ENCODE measurements at places on chromosomes 2 and 18.

DNA sequence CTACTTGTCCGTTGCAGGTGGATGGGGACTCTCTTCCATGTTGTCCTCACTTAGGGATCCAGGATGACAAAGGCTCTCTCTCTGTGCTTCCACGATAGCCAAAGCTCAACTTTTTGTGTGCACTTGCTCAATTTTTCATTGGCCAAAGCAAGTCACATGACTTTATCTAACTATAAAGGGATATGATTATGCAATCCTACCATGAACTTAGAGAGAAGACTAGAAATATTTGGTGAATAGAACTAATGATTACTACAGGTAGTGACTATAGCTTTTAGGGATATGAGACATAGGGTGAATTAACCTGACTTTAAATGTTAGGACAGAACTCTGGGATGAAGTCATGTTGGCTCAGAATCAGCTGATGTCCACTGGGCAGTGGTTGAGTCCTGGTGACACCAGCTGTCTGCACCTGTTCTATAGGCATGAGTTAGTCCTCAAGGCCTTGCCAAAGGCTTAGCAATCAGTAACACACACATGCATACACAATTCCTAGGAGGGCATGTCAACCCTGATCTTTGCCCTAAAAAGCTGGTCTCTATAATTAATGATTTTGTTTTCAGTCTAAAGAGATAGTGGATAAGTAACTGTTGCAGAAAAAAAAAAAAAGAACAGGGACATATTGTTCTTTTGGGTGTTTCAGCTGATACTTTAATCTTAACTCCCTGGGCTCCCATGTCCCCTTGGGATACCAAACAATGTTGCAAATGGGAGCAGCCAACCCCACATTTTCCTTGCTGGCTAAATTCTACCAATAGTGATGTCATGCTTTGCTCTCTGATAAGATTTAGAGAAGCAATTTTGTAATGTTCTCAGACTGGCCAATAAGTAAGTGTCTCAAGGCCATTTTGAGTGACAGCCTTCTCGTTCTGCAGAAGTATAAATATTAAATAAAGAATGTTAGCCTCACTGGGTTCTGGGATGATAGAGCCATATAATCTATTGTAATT, 12.5 kb upstream of the HK2 start:
- DNase-seq: no peak

- DNase-seq: no peak
Measured at GRCh38 chr2:102294802-102295489, 16.4 kb upstream of the IL1RL1 start.

GRCh38 chr18:79658366-79658765, 21.2 kb upstream of the CTDP1 start:
- DNase-seq: no peak

GRCh38 chr2:204042401-204042800, 105.8 kb downstream of the ICOS start:
- no peak for DNase-seq

DNA sequence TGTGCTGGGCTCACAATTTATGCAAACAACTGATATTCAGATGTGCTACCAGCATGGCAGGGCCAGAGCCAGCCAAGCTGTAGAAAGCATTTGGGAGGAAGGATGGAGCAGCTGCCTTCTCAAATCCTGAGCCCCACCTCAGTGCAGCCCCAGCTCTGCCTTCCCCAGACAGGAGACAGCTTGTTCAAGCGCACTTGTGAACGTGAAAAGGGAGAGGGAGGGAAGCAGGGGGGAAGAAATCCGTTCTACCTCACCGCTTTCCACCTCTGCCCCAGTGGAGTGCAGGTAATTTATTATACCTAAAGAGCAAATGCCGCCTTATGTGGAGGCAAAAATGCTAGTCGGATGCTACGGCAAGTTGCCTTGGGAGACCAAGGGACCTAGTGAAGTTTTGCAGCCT, 66.0 kb upstream of the SLC14A2 start:
- DNase-seq: no peak

DNA sequence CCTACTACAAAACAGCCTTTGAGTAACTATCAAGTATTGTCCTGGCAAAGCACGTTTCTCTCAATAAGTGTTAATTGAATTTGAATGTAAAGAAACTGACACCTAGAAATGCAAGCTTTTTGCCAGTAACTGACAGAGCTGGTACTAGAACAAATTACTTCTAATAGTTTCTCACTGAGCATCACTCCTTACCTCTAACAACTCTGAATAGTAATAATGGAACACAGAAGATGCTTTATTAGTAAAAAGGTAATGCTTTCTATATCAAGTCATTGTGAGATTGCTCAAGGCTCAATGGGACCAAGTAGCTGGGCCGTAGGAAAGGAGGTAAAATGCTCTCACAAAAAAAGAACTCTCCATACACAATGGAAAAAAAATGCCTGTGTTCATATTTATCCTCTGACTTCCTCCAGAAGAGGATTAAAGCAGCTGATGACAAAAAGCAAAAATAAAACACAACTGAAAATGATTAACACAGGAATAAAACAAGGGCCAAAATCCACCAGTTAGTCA, 11.8 kb downstream of the RASGRP3 start:
- DNase-seq: no peak

GRCh38 chr2:36670881-36671595, 25.5 kb upstream of the VIT start:
- no peak for DNase-seq

DNA sequence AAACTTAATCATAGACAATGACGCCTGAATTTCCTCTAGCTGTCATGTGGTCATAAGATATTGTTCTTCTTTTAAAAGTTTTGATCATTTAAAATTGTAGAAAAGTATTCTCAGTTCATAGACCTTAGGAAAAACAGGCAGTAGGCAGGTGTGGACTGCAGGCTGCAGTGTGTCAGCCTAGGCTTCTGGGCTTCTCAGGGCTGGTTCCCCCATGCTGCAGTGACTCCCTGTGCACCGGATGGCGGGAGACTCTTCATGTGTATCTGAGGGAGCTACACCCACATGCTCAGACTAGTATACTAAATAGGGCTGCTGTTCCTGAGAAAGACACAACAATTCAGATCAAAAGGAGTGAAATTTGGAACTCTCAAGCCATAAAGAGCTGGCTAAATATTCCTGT, 72.4 kb downstream of the PXDN start:
- no peak for DNase-seq

Measured in activated CD8-positive, alpha-beta memory T cell treated with anti-CD3 and anti-CD28 coated beads for 1 hour (primary cell).